ENCODE measurements at places on chromosomes 1 and 21. TPM values are rescaled to one million over a fixed set of nuclear protein-coding genes. Genes with fewer than 3 reads are reported as not detected.

- DNase-seq: peak; percentile 82
Measured at GRCh38 chr1:30801771-30802198, 44.2 kb upstream of the LAPTM5 start.

GRCh38 chr21:29431680-29432079 lies 133.0 kb downstream of the BACH1 start:
- DNase-seq: no peak

GRCh38 chr1:1911350-1912041 lies 3.6 kb upstream of the CALML6 start:
- DNase-seq: no peak

GRCh38 chr1:50481142-50481736 lies 58.0 kb upstream of the DMRTA2 start:
- DNase-seq: no peak

ARMH1 gene
- total RNA-seq: 5.2 TPM

CLCA2 gene
- not detected for total RNA-seq

EXO1 gene
- total RNA-seq: 9.0 TPM

GRCh38 chr1:70827030-70827429 lies 220.6 kb downstream of the PTGER3 start:
- DNase-seq: no peak

GRCh38 chr1:218760601-218761570 lies 412.8 kb upstream of the LYPLAL1 start:
- DNase-seq: no peak

- DNase-seq: no peak
Measured at GRCh38 chr1:84363019-84363418, 35.3 kb upstream of the DNASE2B start.

DNA sequence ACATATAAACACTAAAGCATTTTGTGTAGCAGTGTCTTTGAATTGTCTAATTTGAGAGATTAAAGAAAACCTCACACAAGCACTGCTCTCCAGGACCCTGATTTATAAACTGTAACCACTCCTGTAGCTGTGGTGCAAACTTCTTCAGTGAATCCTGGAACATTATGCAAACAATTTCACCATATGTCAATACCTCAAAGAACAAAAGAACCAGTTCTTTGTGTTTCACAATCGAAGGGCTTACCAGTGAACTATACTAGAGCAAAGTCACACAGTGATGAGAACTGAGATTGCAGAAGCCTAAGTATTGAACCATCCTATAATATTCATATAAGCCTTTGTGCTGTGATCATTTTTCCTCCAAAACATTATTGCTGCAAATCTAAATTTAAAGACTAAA lies 21.5 kb downstream of the DPH5 start:
- no peak for DNase-seq

GRCh38 chr1:150106341-150106740 lies 38.8 kb downstream of the VPS45 start:
- no peak for DNase-seq

RNU1-2 gene
- total RNA-seq: 40,842 TPM

DNA sequence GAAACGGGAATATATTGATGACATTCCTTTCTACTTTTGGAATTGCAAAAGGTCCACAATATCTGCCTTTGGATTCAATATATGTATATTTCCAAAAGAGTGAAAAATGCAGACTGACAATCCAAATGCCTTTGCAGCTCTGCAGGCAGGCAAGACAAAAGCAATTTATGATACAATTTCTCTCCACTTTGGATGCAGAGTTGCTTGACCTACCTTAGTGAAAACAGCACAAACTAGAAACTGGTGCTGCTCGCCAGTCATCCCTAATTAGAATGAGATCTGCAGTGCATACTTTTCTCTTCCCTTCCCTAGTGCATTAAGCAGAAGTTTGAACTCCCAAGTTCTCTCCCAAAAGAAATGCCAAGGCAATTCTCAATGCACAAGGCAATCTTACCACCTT lies 56.8 kb downstream of the KIAA0319L start:
- DNase-seq: peak; percentile 18

AKT3 gene
- total RNA-seq: 141 TPM

DNA sequence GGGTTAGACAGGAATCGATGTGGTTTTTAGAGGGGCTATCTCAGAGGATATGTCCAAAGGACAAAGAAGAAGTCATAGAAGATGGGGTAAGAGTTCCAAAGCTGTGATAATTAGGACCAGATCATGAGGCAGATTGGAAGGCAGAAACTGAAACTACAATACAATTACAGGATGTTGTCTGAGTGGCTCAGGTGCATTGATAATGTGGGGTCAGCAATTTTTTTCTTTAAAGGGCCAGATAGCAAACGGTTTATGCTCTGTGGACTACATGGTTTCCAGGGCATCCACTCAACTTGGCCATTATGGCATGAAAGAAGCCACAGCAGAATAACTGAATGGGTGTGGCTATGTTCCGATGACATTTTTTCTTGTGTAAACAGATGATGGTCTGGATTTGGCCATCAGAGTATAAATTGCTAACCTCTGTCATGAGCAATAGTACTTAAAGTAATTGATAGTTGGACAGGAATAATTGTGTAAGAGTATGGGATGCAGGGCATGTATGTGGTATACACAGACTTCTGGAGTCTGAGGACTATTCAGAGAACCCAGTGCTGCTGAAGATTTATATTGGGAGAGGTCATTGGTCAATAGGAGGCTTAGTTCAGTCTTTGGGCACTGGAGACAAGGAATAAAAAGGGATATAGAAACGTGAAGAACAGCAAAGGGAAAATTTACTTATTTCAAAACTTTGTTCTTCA lies 198.4 kb upstream of the ADGRL4 start:
- no peak for DNase-seq

DNA sequence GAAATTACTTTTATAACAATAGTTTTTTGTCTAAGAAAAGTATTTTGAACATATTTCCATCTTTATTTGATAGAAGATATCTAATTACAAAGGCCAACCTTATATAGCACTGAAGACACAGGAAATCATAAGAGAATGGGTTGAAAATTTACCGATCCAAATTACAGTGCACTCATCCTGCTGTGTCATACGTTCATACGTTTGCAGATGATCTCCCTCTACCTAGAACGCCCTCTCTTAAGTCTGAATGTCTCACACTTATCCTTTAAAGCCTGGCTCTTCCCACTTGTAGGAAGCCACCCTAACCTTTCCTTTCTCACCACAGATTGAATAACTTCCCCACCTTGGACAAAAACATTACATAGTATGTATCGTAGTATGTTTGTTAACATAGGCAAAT lies 9.3 kb downstream of the ASH1L start:
- DNase-seq: no peak

TSPAN2 gene
- 11.1 TPM for total RNA-seq

DNA sequence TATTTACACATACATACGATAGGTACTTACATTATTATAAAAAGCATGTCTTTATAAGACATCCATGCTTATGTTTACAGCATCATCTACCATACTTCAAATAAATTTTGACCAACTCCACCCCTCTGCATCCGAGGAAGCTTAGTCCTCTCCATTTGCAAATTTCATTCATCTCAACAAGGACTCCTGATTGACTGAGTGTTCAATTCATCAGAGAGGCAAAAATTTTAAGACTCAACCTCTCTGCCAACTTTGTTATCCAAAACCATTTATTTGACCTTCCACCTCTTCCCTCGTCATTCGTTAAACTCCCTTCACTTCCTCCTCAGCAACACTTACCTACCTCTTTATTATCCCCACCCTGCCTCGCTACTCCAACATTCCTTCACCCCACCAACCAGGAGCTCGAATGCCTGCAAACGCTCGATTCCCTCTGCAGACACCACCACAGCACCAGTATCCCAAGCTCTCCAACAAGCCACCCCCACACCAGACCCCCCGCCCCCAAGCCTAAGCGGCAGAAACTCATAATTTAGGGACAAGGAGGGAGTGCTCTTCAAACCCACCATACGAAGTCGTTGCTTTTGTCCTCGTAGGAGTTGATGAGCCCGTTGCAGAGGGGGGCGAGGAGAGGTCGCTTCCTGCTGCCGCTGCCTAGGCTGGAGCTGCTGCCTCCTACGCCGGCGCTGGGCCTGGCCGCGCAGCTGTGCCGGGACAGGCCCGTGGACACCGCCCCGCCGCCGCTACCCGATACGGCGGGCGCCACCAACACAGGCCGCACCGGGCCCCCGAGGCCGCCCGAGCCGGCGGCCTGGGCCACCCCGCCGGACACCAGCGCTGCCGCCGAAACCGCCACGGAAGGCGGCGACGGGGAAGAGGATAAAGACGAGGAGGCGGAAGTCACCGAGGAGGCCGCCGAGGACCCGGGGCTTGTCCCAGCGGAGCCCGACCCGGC lies 803 bp downstream of the COP1 start:
- peak; percentile 18 for DNase-seq

DNA sequence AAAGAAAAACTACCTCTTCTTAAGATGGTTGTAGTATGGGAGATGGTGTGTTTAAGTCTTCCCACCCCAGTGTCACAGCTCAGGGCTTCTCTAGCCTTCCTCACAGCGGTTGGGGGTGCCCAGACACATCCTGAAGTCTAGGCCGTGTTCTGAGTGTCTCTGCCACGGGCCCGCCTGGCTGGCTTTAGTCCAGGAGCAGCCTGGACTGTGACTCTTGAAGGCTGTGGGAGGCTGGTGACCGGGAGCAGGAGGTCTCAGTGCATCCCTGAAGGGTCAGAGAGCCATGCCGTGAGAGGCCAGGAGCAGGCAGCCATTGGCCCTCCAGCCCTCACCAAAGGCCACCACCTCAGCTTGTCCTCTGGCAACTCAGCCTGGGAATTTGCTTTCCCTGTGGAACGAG lies 4.5 kb downstream of the EPHX1 start:
- no peak for DNase-seq

HLX gene
- total RNA-seq: 1.00 TPM

GRCh38 chr1:23704834-23705495 lies 13.4 kb downstream of the RPL11 start:
- DNase-seq: no peak

DNA sequence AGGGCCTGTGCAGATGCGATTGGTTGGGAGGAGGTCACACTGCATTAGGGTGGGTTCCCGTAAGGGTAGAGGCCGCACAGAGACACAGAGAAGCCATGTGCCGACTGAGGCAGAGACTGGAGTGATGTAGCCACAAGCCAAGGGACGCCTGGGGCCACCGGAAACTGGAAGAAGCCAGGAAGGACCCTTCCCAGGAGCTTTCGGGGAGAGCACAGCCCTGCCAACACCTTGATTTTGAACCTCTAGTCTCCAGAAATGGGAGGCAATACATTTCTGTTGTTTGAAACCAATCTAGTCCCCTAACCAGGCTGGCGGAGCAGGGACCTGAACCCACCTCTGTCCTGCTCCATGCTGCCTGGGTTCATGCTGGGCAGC lies 10.8 kb downstream of the UBASH3A start:
- DNase-seq: no peak

DNA sequence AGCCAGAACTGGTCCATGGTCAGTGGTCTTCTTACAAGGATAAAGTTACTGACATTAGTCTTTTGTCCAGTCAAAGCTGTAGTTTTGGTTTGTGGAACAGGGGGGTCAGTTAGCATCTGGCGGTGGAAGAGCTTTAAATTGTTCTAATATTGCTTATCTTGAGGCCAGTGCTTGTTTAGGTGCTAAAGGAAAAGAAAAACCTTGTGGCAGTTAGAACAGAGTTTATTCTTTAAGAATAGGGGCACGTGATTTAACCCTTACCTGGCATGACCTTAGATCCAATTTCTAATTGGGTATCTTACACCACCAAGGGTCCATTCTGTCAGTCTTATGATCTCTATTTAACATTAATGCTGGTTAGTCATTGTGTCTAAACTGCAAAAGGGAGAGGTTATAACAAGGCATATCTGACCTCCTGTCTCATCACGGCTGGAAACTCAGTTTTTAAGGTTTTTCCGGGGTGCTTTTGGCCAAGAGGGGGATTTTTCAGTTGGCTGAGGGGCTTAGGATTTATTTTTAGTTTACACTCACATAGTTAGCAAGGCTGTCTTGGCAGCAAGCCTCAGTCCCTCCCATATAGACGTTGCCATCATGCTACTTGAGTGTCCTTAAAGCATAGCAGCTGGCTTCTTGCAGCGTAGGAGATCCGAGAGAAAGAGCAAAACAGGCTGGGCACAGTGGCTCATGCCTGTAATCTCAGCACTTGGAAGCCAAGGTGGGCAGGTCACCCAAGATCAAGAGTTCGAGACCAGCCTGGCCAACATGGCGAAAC lies 60.1 kb upstream of the FAM89A start:
- DNase-seq: no peak

GRCh38 chr1:94719926-94720793 lies 100.0 kb upstream of the SLC44A3 start:
- DNase-seq: no peak

- no peak for DNase-seq
Measured at GRCh38 chr1:85582687-85583591, 2.4 kb downstream of the CCN1 start.

C1orf116 gene
- 0.09 TPM for total RNA-seq

DNA sequence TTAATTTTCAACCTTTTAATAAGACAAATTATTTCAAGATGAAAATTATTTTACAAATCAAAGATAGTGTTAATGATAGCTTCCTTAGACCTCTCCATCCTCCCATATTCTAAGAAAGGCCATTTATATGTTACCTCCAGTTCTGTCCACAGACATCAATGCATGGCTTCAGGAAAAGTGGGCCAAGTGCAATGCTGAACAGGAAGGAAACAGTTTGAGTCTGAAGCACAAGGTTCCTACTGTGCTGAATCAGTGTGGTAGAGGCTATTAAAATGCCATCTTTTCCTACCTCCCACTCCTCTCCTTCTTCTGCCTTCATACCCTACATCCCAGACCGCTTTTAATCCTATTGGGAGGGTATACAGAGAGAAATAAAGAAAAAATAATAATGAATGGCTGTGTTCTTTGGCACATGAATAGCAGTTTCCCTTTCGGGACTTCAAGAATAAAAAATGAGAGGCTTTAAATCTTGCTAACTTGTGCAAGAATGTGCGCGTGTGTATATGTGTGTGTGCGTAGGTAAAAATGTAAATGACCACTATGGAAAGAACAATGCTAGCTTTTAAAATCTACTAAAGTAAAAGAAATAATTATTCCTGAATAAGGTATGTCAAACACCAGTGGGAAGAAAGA lies 62.6 kb upstream of the C1orf105 start:
- DNase-seq: no peak

DSTYK gene
- total RNA-seq: 23.3 TPM

DNA sequence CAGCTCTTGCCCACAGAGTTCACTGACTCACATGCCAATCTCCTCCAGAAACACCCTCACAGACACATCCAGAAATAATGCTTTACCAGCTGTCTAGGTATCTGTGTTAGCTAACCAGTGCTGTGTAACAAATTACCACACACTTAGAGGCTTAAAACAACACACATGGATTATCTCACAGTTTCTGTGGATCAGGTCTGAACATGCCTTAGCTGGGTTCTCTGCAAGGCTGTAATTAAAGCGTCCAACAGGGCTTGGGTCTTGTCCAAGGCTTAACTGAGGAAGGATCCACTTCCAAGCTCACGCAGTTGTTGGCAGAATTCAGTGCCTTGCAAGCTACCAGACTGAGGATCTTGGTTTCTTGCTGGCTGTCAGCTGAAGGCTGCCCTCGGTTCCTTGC lies 92.5 kb upstream of the RGS4 start:
- DNase-seq: no peak

- no peak for DNase-seq
Measured at GRCh38 chr1:19164274-19165015, 45.6 kb downstream of the UBR4 start.

- DNase-seq: no peak
Measured at GRCh38 chr1:156508955-156509234, 8.3 kb upstream of the MEF2D start.

NR1I3 gene
- not detected for total RNA-seq

- peak; percentile 88 for DNase-seq
Measured at GRCh38 chr1:156291226-156292061, 4.0 kb downstream of the GLMP start.

- DNase-seq: no peak
Measured at GRCh38 chr21:34180826-34181359, 107.5 kb downstream of the MRPS6 start.

PLEKHA6 gene
- 13.6 TPM for total RNA-seq

ILDR2 gene
- 72.6 TPM for total RNA-seq

- DNase-seq: no peak
Measured at GRCh38 chr1:112882271-112882744, 73.7 kb downstream of the SLC16A1 start.
